ENCODE measurements at places on chromosomes 12 and 14.

DNA sequence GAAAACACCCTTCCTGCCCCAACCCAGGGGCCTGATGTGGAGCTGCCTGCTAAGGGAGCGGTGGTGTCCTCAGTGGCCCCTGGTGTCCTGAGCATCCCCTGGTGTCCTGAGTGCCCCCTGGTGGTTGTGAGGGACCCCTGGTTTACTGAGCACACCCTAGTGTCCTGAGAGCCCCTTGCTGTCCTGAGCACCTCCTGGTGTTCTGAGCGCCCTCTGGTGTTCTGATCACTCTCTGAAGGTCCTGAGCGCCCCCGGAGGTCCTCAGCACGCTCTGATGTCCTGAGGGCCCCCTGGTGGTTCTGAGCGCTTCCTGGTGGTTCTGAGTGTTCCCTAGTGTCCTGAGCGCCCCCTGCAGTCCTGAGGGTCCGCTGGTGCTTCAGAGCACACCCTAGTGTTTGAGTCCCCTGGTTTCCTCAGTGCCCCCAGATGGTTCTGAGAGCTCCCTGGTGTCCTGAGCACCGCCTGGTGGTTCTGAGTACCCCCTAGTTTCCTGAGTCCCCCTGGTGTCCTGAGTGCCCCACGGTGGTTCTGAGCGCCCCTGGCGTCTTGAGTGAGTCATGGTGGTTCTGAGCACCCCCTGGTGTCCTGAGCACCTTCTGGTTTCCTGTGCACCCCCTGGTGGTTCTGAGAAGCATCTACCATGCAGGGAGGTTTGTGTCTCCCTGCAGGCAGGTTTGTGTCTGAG is 1004.2 kb downstream of the TMEM121 start:
- H3K27me3 ChIP-seq, result no peaks in the 10 kb centered on the region
- no peak overlapping the region for H3K4me3 ChIP-seq
- H3K4me1 ChIP-seq, result no peaks in the 10 kb centered on the region
- no peaks in the 10 kb centered on the region for H3K36me3 ChIP-seq

GRCh38 chr14:77242752-77243151 is 28.3 kb downstream of the NGB start:
- H3K27me3 ChIP-seq, result no peaks in the 10 kb centered on the region
- H3K4me1 ChIP-seq, result no peaks in the 10 kb centered on the region
- no peak overlapping the region for H3K27ac ChIP-seq
- H3K36me3 ChIP-seq, result no peaks in the 10 kb centered on the region

GRCh38 chr12:105724641-105725040 is 394.1 kb downstream of the C12orf75 start:
- no peak for DNase-seq
- H3K4me3 ChIP-seq, result no peak overlapping the region
- H3K27ac ChIP-seq, result no peak overlapping the region
- 0 out of 2 replicates have a peak, but pooled peaks cover 5% of the 10 kb centered on the region for H3K27me3 ChIP-seq
- no peaks in the 10 kb centered on the region for H3K36me3 ChIP-seq

GRCh38 chr12:131981388-131981787 is 31.6 kb downstream of the EP400 start:
- H3K27me3 ChIP-seq, result no peaks in the 10 kb centered on the region
- H3K4me1 ChIP-seq, result no peaks in the 10 kb centered on the region
- H3K27ac ChIP-seq, result no peak overlapping the region
- no peak for DNase-seq

- no peaks in the 10 kb centered on the region for H3K36me3 ChIP-seq
- H3K27me3 ChIP-seq, result no peaks in the 10 kb centered on the region
- peaks cover 21% of the 10 kb centered on the region for H3K4me1 ChIP-seq
- no peak overlapping the region for H3K27ac ChIP-seq
Measured at GRCh38 chr14:99759546-99759925, 33.7 kb upstream of the EML1 start.

- no peak overlapping the region for H3K27ac ChIP-seq
- peak overlapping the region; percentile 75 for H3K4me3 ChIP-seq
- no peaks in the 10 kb centered on the region for H3K27me3 ChIP-seq
- no peak for DNase-seq
Measured at GRCh38 chr12:27333403-27334009, 870 bp downstream of the BMAL2 start.

DNA sequence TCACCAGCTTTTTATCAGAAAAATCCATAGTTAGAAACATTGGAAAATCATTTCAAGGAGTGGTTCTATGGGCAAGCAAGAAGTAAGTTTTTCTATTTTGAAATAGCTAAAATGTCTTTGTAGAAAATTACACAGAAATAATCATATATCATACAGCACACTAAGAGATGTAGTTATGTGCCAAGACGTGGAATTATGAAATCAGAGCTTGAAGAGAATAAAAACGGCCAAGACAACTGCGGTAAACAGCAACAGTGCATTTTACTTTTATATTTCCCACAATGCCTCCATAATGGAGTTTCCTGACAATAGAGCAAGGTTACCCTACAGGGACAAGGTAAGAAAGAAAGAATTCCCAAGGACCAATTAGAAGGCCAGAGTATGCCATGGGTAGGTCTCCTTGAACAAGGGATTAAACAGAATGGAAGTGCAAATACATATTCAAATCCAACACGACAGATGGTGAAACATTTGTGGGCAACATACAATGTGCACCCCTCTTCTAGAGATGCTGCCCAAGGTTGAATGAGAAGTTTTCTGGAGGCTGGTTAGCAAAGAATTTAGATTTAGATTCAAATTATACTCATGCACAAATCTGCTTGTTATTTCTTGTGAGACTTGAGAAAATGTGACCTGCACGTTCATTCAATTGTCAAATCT is 76.1 kb upstream of the BTG1 start:
- H3K27ac ChIP-seq, result no peak overlapping the region
- no peaks in the 10 kb centered on the region for H3K4me1 ChIP-seq
- H3K4me3 ChIP-seq, result no peak overlapping the region
- no peaks in the 10 kb centered on the region for H3K27me3 ChIP-seq
- H3K36me3 ChIP-seq, result no peaks in the 10 kb centered on the region

Measured in SJCRH30 (cell line).